GM06990 (cell line): ENCODE measurements at places on chromosomes 4 and X.

- DNase-seq, result no peak
Observed at GRCh38 chr4:1598206-1599025, 85.7 kb downstream of the FAM53A start.

DNA sequence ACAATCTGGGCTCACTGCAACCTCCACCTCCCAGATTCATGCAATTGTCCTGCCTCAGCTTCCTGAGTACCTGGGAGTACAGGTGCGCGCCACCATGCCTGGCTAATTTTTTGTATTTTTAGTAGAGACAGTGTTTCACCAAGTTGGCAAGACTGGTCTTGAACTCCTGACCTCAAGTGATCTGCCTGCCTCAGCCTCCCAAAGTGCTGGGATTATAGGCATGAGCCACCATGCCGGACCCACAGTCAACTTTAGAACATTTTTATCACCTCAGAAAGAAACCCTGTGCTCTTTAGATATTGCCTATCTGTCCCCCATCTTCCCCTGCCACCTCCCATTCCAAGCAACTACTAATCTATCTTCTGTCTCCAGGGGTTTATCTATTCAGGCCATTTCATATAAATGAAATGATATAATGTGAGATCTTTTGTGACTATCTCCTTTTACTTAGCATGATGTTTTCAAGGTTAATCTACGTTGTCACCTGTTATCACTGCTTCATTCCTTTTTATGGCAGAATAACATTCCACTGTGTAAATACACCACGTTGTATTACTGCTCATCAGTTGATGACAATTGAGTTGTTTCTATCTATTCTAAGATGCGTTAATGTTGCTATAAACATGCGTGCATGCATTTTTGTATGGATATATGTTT, 44.3 kb upstream of the GALNT7 start:
- no peak for DNase-seq

DNA sequence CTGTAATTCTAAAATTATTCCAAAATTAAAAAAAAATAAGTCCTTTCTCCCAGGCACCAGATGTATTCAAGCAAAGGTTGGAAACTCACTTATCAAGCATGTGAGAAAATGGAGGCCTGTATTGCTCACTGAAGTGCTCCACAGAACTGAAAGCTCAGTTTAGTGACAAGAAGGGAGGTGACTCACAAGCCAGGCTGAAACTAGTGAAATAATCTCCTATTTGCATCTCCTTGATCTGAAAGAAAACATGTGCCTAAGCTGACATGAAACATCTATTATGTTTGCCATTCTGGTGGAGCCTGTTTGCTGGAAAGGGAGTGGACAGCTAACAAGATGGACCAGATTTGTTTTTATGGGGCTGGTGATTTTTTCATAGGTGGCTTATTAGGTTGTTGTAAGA, 54.0 kb upstream of the AMELX start:
- no peak for DNase-seq

GRCh38 chr4:141389649-141390048, 169.0 kb downstream of the ZNF330 start:
- DNase-seq, result no peak

DNA sequence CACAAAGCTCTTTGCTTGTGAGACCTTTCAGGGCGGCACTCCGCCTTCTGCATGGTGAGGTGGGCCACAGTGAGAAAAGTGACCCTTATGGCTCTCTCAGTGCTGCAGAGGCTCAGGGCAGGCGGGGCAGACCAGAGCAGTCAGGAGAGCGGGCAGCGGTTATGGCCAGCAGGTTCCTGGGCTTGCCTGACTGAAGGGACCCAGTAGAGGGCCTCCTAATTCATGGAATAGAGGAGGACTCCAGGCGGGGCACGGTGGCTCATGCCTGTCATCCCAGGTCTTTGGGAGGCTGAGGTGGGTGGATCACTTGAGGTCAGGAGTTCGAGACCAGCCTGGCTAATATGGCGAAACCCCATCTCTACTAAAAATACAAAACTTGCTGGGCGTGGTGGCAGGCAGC, 91.4 kb downstream of the CLNK start:
- no peak for DNase-seq

DNA sequence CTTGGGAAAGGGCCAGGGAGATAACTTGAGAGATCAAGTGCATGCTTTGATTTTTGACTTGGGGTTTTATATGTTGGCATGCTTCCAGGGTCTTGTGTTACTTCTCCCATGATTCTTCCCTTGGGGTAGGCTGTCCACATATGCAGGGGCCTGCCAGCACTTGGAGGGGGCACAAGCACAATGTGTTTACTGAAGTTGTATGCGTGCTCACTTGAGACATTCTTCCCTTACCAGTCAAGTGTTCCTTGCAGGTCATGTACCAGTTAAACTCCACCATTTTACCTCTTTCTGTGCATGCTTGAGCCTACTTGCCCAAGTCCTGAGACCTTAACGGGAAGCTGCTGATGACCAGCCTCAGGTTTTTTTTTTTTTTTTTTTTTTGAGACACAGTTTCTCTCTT, 1880.5 kb downstream of the ARAP2 start:
- DNase-seq, result no peak

DNA sequence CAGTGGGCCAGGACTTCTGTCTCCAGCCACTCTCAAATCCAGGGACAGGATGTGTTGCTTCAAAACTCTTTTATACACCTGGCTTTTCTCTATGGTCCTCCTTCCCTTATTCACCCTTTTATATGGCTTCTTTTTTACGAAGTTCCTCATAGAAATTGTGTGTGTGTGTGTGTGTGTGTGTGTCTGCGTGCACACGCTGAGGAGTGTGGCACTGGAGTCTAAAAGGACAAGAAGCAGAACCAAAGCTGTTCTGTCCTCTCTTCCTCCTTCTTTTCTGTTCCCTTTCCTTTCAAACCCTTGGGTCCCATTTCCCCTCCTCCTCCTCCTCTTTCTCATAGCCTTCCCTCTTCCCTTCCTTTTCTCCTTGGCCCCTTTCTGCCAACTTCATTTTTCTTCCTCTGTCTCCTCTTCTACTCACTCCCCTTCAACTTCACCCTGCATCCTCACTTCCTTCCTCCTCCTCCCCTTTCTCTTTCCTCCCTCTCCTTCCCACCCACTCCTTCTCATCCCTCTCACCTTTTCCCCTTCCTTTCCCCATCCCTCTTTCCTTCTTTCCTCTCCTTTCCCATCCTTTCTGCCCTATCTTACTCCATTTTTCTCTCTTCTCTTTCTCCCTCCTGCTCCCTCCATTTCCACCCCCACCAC, 360.5 kb downstream of the MID1IP1 start:
- DNase-seq, result no peak

- DNase-seq, result no peak
Observed at GRCh38 chr4:76059750-76060149, 14.8 kb upstream of the ART3 start.

DNA sequence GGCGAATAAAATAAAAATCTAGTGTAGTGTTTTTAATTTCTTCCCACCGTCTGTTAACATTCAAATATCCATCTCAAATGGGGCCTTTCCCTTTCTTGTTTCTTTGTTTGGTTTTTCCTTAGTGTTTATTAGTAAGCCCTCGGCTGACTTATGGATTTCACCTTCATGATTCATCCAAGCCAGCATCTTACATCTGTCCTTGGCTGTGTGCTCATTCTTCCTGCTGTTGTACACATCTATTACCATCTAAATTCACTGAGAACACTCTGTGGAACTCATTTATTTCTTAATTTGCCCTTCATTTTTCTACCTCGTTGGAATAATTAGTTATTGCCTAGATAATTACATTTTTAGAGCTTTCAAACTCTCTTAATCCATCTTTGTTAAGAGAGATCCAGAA, 84.9 kb downstream of the SPCS3 start:
- no peak for DNase-seq

GRCh38 chr4:139853309-139853708, 187.7 kb downstream of the MGST2 start:
- DNase-seq, result no peak

DNA sequence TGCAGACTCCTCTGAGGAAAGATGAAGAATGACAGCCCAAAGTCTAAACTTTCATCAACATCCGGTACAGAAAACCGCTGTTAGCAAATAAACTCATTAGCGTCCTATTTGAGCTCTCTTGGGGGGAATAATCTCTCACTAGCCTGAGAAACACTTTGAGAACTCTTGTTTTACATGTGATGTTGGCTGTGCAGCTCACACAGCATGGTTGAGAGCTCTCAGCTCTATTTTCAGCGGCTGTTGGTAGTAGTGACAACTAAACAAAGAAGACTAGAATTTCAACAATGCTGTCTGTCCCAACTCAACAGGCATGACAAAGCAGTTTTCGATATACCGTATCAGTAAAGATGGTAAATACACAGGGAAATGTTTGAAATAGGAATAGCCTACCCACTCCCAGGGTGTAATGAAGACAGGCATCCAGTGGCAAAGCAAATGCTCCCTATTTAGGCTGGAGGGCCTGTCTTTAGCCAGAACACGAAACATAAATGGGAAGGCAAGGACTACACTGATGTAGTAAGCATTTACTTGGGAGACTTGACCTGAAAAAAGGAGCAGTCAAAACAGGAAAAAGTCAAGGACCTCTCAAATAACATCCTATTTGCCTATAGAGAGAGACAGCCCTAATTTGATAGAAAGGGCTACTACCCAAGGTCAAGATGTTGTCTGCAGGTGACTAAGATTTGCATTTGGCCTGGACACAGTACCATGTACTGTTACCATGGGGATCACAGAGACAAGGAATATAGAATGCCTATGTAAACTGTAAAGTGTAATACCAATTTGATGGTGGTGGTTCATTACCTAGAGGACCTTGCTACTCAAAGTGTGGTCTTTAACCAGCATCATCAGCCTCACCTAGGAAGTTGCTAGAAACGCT, 60.4 kb downstream of the PPEF2 start:
- no peak for DNase-seq

DNA sequence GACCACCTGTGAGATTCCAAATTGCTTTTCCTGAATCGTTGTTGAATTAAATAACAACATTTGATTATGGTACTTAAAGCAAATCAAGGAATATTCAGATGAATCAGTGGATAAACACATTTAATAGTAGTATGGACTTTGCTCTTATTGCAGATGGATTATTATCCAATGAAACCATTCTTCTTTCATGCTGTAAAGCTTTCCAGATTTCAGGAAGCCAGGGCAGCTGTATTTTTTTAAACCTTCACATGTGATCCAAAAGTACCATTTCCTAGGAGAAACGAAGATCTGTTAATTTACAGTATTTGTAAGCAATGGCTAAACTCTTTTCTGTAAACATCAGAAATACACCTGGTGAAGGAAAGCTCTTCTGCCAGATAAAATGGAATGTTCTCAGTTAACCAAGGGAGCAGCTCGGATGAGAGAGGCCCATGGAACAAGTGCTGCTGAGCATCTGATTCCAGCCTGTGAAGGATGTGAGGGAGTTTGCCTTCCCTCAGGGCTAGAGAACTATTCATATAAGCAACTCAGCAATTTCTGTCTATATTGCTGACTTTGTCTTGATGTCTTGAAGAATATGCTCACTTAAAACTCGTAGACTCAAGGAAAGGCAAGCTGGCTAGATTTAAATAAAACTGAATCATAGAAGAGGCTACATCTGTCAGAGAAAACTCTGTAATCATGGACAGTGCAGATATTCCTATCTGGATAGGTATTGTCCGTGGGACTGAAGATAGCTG, 94.4 kb upstream of the LIMCH1 start:
- no peak for DNase-seq

GRCh38 chr4:37567836-37568235, 118.3 kb downstream of the RELL1 start:
- no peak for DNase-seq

- peak; percentile 18 for DNase-seq
Observed at GRCh38 chr4:53905941-53906377, 158.4 kb downstream of the CHIC2 start.

- DNase-seq, result no peak
Observed at GRCh38 chrX:131894995-131895394, 128.1 kb upstream of the STK26 start.

GRCh38 chrX:129875669-129876068, 30.3 kb upstream of the UTP14A start:
- no peak for DNase-seq

DNA sequence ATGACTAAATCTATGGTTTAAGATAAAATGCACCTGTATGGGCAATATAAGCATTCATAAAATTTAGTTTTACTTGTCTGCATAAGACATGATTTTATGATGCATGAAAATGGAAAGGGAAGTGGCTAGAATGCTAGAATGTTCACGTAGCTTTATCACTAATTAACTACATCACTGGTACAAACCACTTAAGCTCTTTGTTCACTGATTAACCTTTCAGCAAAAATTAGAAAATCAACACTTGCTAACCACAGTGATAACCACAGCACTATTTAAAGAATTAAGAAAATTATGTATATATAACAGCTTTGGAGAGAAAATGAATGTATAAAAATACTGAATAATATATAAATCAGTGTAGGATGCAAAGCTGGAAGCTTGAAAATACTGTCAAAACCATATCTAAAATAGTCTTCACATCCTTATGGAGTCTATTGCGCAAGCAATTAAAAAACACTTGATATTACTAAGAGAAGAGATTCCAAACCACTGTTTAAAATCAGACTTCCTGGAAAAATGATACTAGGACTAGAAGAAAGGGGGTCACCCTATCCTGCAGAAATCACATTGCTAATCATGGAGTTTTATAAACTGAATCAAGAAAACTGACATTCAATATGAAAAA, 51.9 kb downstream of the EFHC2 start:
- DNase-seq, result no peak

DNA sequence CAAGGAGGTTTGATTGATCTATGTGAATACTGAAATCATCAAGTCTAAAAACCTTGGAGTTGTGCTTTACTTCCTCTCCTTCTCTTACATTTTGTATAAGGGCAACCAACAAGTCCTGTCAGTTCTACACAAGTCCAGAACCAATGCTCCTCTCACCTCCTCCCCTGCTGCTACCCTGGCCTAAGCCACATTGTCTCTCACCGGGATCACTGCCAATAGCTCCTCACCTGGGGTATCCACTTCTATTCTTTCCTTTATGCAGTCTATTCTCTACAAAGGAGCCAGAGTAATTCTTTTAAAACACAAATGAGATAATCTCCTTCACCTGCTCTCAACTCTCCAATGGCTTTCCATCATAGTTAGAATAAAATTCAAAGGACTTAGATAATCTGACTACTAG, 13.3 kb upstream of the ARHGEF6 start:
- no peak for DNase-seq

DNA sequence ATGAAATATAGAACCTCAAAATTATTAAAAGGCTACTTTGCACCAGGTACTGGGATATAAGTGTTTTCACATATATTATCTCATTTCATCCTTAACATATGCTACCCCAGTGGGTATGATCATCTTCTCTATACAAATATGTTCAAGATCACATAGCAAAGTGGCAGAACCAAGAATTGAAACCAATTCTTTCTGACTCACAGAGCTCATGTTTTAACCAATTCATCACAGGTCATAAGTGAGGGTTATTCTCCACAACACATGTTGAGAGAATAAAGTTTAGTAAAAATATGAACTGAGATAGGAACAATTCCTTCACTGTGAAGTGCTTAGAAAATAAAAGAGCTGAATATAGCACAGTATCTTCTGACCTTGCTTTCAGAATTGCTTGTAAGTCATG, 442.9 kb upstream of the RASGEF1B start:
- DNase-seq, result no peak

GRCh38 chr4:40340030-40340429, 4.9 kb downstream of the CHRNA9 start:
- DNase-seq, result no peak
